Lower leg skin (tissue), 4 donors: ENCODE measurements at places on chromosomes 3 and 15. TPM values are rescaled to one million over a fixed set of nuclear protein-coding genes. Genes with fewer than 3 reads are reported as not detected.

DNA sequence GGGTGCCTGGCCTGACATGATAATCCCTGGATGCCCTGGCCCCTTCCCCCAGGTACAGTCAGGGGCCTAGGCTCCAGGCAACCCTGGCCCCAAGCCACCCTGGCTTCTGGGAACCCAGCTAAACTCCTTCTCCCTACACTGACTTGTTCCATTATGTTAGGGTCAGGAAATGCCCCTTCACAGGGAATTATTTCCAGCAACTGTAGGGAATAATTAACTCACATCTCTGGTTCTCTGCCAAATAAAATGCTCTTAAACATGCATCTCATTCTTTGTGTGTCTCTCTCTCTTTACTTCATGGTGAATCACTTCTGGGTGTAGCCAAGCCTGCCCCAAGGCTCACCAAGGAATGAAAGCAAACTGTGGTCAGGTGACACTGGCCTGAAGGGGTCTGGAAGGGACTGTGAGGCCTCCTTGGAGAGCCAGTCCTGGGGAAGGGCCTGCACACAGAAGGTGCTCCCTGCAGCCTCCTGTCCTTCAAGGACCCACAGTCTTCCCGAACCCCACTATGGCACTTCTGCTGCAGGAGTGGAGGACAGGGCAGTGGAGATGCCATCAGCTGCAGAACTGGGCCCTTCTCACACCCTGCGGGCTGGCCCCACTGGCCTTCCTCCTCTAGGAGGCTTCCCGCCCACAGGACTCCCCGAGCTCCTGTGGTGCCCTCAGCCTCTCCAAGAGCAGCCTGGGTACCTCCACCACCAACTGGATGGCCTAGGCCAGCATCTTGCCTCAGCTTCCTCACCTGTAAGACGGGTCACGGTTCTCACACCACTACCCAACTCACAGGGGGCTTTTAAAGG, 17.6 kb downstream of the TKT start:
- DNase-seq, result no peak

DNA sequence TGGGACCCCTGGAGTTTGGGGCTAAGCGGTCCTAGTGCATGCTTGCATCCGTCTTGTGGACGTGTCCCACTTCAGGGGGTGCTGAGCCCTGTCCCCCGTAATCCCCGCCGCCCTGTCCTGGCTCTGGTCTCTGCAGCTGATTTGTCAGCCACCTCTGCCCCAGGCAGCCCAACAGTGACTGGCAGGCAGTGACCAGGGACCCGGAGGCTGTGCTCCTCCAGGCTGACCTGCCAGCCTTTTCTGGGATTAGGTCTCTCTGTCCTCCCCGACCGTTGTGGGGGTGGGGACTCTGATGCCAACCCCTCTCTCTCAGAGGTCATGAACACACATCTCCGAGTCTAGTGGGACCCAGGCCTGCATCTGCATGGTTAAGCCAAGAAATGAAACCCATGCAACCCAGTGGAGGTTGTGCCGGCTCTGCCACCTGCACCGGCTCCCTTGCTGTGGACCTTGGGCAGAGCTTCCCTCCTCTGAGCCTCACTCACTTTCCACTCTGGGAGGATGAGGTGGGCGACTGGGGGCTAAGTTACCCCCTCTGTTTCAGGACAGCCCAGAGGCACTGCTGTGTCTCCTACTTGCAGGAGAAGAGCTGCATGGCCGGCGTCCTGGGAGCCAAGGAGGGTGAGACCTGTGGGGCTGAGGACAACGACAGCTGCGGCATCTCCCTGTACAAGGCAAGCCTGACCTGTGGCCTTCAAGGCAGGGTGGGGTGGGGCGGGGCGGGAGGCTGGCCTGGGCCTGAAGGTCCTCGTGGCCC, 60.2 kb downstream of the FBLN2 start:
- no peak for DNase-seq

DNA sequence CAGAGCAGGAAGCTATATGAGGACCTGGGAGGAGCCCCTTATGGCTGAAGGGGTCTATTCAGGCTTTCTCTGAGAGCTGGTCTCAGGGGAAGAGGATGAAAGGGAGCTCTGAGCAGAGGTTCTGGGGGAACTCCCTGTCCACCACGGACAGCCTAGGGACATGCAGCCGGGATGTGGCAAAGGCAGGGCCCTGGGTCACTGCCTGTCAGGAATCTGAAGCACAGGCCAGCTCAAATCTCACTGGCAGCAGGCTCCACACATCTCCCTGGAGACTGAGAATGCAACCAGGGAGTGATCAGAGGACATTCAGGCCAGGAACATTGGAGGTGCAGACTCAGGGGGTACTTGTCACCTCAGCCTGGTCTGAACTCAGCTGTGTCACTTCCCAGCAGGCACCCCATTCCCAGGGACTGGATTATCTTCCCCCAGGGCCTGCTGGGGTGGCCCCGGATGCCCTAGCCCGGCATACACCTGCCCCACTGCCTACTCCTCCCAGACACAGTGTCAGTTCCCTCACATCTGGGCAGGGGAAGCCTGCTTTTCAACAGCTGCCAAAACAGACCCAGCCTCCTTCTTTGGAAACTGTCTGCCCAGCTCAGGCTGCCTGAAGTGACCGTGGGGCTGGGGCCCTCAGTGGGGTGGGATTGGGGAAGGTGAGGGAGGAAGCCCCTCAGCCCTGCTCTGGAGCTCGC, 18.3 kb upstream of the SEMA3F start:
- DNase-seq, result no peak

DNA sequence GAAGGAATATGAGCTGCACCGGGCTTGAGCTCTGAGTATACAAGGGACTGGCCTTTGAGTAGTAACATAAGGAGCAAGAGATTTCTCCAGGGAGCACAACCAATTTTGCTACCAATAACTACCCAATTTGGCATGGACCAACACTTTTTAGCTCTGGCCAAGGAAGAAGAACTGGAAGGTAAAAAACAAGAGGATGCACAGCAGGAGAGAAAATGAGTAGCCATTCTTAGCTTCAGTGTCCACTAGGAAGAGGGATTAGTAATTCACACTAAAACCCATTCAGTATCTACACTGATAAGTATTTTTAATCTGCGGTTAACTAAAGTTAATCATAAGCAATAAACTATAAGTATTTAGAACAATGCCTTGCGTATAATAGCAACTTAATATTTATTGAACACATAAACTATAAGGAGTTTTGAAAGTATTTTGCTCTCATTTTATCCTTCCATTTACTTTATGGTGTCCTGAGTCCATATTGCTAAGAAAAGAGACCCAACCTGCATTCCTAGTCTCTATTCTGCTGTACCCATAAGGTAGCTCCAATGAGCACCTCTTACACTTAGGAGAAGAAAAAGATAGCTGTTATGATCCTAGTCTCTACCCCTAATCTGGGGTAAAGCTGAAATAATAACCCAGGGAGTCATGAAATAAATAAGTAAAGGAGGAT, 268.9 kb downstream of the IGSF11 start:
- no peak for DNase-seq

GRCh38 chr3:129378949-129379348, 49.5 kb downstream of the EFCAB12 start:
- DNase-seq, result no peak

DNA sequence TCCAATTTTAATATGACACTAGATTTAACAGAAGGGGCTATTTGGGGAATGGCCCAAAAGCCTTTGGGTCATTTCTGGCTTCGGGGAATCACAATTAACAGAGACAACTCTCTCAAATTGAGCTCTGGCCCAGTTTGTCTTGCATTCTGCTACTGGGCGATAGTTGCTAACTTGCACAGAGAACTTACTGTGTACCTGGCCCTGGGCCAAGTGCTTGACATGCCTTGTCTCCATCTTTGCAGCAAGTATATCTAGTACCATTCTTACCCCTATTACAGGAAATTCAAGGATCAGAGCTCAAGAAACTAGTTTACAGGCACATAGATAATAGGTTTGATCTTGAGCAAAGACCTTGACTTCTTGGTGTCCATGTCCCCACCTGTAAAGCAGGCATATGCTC, 175.7 kb downstream of the TMEM108 start:
- no peak for DNase-seq

DNA sequence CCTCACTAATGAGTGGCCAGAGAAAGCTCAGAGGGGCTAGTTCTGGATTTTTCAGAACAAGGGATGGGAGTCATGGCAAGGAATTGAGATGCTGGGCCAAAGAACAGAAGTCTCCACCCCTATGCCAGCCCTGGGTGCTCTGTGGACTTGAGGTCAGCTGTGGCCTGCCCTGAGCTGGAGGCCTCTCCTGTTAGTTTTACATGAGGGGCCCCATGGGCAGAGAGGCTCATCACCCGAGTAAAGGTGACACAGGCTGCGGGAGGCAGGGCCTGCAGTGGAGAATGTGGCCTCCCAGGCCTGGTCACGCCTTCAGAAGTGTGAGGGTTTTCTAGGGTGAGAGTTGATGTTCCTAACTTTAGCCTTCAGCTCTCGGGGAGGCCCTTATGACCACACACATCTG, 44.9 kb downstream of the ABHD5 start:
- no peak for DNase-seq

GRCh38 chr3:124791142-124791541, 60.9 kb downstream of the UMPS start:
- DNase-seq, result no peak

DNA sequence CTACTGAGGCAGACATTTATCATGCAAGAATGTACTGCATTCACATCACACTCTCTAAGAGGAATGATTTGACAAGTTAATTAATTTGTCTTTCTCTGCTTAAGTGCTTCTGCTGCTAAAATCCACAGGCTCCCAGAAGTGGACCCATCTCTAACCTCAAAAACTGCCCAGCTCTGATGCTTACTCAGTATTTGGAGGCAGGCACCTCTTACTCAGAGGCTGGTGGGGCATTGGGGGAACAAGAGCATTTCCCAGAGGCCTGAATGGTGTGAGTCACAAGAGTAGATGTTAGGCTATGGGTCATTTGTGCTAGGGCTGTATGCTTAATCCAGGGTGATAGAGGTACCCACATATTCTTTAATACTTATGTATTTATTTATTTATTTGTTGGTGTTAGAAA, 34.4 kb upstream of the HCN4 start:
- DNase-seq, result no peak

DNA sequence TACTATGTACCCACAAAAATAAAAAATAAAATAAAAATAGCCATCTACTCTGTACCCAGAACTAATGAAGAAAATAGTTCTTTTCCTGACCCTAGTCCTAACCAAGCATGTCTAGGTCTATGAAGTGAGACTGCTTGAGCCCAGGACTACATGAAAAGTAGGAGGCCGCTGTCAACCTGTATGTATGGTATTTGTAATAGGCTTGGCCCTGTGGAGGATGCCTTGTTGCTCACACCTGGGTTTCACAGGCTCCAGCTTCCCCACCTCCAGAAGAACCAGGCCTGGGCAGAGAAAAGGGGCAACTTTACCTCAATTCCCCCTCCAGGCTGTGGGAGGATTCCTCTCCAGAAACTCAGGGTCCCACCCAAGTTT, 6.8 kb upstream of the PKM start:
- DNase-seq, result no peak

- peak; percentile 78 for DNase-seq
Observed at GRCh38 chr3:38564631-38565338, 68.6 kb downstream of the EXOG start.

DNA sequence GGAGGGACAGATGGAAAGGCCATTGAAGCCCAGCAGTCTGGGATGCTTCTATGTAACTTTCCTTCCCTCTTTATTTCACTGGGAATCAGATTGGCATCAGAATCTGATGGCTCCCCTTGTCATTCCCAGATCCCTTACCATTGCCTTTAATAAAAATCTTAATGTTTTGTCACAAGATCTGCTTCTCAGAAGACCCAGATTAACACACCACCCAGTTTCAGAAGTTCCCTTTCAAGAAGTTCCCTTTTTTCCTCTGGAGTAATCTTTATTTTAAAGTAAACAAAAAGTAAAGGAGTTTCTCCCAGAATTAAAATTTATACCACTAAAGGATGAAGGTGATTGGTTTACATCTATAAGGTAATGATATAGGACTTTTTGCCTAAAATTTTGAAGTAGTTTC, 76.4 kb downstream of the UBR1 start:
- DNase-seq, result no peak

DNA sequence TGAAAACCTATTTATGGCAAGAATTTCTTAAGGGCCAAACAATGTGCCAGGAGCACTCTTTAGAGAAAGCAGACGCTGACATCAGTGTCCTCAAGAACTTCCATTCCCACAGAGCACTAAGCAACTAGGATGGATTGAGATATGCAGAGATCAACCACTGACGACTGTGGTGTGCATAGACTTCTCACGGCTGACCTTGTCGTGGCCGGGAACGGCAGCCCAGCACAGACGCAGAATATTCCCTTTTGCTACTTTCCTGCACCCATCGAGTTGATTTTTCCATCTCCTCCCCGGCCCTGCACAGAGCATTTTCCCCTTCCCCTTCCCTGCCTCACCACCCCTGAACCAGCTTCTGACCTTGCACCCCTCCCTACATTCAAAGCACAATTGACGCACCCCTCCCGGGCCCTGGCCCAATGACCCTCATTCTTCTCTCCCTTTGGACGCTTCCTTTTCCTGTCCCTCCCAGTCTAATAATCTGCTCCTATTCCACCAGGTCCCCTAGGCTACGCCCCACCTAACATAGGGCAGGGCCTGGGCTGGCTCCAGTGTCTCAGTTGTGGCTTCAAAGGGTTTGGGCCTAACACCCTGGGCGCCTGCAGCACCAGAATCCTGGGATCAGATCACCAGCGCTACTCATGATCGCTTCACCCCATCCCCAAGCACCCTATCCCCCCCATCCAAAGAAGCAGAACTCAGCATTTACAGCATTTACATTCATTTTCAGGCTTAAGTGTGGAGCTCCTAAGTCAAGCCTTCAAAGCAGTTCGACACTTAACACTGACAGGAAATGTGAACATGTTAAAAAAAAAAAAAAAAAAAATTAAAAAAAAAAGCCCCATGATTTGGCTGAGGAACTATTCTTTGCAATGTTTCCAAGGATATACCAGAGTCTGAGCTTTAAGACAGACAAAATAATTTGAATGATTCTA, 151.2 kb downstream of the FOXP1 start:
- DNase-seq, result peak; percentile 43

DNA sequence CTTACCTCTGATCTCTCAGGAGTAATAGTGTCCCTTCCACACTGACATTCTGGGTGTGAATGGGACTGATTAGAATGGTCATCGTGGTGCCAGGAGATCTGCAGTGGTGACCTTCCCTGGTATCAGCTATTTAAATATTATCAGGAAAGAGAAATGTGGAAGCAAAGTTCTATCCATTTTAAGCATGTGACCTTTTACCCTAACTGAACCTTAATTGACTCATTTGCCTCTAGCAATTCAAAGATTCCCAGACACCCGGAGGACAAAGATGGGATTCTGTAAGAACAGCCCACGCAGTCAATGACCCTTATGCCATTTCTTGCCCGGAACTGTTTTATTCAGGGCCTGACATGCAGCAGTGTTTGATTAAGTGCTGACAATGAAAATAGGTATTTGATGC, 10.3 kb downstream of the LIPC start:
- no peak for DNase-seq

DNA sequence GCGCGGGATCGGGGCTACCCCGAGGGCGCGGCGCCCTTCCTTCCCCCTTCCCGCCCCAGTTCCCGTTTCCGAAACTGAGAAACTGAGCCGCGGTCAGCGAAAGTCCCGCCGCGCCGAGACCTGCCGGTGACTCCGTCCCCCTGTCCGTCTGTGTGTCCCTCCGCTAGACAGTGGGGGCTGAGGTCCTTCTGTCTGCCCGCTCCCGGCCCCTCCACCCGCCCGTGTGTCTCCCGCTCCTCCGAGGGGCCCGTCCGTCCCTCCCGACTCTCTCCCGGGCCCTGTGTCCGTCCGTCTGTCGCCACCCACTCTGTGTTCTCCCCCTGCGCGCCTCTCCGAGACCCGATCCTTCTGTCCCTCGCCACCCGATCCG, 426 bp downstream of the PRKCD start:
- no peak for DNase-seq

KNG1 gene
- not detected for total RNA-seq

NMB gene
- 0.88 TPM for total RNA-seq

CILP gene
- 14.6 TPM for total RNA-seq

THAP10 gene
- 4.5 TPM for total RNA-seq

C2CD4A gene
- not detected for total RNA-seq

GOLGA6L7 gene
- total RNA-seq, result not detected

GNAT1 gene
- total RNA-seq, result not detected
